RCC 7860 (cell line): ENCODE measurements at places on chromosomes 6 and 20.
A peak's percentile ranks its signal among the peaks of the same experiment; 100 is the strongest.

DNA sequence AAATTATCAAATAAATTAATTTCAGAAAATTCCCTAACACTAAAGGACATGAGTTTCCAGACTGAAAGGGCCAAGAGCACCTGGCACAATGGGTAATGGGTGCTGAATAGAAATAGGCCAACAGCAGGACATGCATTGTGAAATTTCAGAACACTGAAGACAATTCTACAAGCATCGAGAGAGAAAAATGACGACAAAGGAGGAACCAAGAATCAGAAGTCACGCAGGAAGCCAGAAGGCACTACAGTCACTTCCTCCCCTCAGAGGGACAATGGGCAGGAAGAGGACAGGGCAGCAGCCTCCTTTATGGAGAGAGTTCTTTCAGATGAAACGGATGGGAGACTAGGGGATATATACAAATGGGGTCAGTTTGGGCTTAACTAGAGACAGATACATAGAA, 29.6 kb downstream of the PCNA start:
- DNase-seq, result no peak

- no peak for DNase-seq
These were observed 27.2 kb upstream of the QKI start for GRCh38 chr6:163387317-163387716.

- no peak for DNase-seq
These were observed 91.7 kb downstream of the TBXT start for GRCh38 chr6:166075925-166076324.

DNA sequence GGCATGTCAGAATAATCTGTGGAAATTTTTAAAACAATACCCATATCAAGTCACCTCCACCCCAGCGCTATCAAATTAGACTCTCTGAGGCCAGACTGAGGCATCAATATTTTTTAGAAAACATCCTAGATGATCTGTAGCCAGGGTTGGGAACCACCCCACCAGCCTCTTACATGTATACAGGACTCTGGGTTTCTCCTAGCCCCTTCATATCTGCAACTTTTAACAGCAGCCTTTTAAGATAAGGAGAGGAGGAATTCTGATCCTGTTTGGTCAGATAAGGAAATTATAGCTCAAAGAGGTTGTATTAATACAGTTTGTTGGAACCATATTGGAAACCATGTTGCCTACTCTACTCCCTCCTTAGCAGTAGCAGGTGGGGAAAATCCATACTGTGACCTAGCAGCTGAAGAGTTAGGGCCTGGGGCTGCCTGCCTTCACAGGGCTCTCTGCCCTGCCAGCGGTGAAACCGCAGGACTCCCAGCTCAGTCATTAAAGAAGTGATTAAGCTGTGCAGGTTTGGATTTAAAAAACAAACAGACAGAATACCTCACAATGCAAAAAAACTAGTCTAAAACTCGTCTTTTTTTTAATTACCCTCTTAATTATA, 30.0 kb downstream of the BRPF3 start:
- no peak for DNase-seq

DNA sequence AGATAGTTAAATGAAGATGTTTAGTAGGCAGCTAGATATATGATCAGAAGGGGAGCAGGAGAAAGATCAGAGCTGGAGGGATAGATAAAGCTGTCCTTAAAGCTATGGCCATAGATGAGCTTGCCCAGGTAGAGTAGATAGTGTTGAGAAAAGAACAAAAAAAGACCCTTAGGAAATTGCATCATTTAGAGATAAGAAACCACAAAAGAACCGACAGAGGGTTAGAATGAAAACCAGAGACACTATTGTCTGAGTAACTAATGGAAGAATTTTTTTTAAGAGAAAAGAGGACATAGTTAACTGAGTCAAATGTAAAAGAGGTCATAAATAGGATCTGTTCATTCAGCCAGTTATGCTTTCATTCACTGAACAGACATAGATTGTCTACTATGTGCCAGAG, 101.8 kb downstream of the TNFAIP3 start:
- no peak for DNase-seq

- DNase-seq, result no peak
These were observed 216.4 kb downstream of the UNC5CL start for GRCh38 chr6:40822619-40823018.

DNA sequence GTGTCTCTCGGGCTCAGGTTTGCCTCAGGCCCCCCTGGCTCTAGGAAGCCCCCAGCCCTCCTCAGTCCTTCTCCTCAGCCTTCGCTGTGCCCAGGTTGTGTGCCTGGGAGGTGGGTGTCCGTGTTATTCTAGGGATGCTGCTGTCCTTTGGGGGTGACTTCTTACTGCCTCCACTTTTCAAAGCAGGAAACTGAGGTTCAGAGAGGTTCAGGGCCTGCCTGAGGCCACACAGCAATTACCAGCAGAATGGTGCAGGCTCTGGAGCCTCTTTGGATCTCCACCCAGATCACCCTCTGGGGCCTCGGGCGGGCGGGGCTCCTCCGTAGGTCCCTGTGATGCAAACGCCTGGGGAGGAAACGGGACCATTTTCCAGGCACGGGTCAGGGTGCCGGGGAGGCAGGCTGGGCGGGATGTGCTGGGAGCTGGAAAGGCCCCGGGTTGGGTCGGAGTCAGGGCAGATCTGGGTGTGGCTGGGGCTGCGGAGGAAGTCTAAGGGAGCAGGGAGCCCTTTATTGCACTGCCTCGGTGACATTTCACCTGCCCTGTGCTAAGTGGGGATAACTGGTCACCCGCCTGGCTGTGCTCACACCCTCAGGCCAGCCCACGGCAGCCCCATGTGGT, 23.2 kb downstream of the GATA5 start:
- DNase-seq, result no peak

GRCh38 chr20:12306107-12306506, 388.4 kb downstream of the BTBD3 start:
- no peak for DNase-seq

DNA sequence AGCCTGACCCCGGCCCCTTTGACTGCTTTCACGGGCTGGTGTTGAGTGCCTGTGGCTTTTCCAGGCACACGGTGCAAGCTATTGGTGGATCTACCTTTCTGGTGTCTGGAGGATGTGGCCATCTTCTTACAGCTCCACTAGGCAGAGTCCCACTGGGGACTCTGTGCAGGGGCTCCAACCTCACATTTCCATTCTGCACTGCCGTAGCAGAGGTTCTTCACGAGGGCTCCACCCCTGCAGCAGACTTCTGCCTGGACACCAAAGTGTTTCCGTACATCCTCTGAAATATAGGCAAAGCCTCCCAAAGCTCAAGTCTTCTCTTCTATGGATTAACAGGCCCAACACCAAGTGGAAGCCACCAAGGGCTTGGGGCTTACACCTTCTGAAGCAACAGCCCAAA, 691.5 kb upstream of the POU3F2 start:
- DNase-seq, result no peak

- DNase-seq, result no peak
These were observed 319.8 kb upstream of the PLCB4 start for GRCh38 chr20:8749101-8749500.

DNA sequence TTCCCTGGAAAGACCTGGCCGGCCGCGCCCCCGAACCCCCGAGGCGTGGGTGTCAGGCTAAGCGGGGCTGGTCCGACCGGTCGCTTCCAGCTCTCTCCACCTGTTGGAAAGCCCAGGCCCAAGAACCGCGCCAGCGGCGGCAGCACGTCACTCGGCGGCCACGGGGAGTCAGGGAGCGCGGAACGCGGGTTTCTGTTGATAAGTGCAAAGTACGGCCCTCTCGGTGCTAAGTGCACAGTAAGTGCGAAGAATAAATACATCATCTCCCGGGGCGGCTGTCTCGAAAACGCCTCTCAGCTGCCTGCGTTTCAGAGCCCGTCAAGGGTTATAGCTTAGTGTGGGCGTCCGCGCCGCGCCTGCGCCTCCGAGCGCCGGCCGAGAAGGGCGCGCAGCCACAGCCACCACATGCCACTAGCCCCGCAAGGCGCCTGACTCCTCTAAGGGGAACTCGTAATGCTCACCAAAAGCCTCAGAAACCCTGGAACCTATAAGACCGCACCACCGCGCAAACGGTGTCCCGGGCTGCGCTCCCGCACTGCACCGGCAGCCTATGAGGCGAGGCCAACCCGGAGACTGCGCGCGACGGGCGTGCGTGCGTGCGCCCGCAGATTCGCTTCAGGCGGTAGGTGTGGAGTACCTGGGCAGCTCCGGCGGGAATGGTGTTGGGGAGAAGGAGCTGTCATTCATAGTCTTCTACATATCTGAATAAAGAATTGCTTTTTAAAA, 9.2 kb upstream of the TBX18 start:
- DNase-seq, result no peak

DNA sequence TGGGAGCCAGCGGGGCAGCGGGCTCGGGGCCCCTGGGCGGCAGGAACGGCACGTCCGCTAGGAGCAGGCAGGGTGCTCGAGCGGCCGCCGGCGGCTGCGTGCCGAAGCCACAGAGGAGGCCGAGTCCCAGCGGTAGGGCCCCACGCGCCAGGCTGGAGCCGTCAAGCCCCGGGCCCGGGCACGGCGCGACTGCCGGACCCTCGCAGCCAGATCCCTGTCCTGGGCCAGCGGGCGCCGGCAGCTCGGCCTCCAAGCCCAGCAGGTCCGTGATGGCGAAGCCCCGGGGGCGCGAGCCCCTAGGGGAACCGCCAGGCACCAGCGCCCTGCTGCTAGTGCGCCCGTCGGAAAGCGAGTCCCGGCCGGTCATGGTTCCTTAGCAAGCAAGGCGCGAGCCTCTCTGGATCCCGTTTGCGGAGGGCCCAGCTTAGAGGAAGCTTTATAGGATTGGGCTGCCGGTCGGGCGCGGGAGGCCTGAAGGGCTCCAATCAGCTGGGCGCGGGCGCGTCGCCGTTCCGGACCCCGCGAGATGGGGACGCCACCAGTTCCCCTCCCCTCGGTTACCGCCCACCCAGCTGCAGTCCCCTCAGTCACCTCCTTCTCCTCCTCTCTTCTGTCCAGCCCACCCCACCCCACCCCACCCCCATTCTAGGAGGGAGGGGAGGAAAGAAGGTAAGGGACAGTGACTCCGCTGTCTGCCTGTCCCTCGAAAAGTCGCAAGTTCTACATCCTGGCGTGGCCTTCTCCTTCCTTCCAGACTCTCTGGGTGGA, at the start of gene VSX1:
Gene VSX1 (minus strand): TSS at position 412 of the 768 bp plus-strand sequence. CDS start 45 bp downstream, at position 367.
- no peak for DNase-seq

DNA sequence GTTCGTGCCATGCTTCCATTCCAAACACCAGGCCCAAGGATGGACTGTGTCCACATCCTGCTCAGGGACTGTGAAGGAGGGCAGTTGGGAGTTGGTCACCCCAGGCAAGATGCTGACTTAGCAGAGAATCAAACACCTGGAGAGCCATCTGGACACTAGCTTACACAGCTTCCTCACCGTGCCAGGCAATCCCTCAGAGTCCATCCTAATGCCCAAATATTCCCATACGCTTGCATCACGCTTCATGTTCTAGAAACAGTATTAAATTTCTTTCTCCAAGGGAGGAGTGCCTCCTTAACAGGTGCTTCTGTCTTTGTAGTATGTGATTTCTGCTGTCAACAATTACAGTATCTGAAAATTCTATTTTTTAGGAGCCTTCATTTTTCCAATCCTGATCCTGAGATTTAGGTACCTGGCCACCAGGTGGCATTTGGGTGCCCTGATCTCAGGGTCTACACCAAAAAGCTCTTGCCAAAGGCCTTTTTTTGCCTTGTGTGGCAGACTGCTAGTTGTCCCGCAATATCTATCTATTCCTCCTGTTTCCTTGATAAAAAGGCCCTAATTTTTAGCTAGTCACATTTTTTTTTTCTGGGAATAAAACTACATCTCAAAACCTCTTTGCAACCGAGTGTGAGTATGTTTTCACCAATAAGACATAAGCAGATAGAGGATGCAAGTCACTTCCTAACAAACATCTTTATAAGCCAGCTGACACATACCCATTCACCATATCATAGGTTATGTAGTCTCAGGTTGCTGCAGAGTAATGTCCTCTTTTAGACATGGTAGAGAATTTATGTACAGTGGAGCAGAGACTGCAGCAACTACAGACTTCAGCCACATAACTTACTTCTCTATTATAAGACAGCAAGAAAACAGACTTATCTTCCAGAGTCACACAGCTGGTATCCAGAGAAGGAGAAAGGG, 85.0 kb downstream of the PREP start:
- no peak for DNase-seq

- no peak for DNase-seq
These were observed 95.7 kb upstream of the BMP2 start for GRCh38 chr20:6671829-6672228.

DNA sequence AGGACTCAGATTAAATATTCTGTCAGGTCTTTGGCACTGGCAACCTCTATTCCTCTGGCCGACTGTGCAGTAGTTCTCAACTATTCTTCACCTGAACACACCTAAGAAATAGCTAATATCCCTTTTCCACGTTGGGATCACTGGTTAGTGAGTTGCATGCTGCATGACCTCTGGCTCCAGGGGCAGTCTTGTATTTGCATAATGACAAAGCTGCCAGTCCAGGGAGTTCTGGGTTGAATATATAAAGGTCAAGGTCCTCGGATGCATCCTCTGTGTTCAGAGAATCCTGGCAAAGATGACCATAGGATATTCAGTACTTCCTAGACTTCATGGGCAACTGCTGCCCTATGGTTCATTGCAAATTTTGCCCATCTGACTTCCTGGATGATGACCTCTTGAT, 131.2 kb downstream of the DNAH8 start:
- no peak for DNase-seq

DNA sequence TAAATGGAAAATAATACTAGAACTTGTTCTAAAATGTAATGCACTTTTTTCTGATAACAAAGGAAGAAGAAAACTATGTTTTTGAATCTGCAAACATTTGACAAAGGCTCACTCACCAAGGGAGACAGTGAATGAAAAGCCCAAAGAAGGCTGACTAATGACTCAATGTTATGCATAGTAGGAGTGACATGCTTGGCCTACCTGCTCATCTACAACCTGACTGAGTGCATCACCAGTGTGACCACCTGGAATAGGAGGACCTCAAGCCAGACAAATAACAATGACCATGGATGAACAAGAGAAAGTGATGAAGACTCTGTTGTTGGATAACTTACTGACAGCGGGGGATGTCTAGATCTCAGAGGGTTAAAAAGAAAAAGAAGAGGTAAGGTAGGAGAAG, 157.2 kb downstream of the SIM1 start:
- DNase-seq, result no peak

GRCh38 chr6:151352410-151353396, 38.7 kb downstream of the ZBTB2 start:
- no peak for DNase-seq

GRCh38 chr6:37554480-37554819, 54.8 kb upstream of the CCDC167 start:
- peak; percentile 80 for DNase-seq

GRCh38 chr6:34447910-34448309, 18.0 kb upstream of the PACSIN1 start:
- DNase-seq, result no peak

GRCh38 chr6:44655412-44656342, 268.2 kb downstream of the CDC5L start:
- DNase-seq, result peak; percentile 22

DNA sequence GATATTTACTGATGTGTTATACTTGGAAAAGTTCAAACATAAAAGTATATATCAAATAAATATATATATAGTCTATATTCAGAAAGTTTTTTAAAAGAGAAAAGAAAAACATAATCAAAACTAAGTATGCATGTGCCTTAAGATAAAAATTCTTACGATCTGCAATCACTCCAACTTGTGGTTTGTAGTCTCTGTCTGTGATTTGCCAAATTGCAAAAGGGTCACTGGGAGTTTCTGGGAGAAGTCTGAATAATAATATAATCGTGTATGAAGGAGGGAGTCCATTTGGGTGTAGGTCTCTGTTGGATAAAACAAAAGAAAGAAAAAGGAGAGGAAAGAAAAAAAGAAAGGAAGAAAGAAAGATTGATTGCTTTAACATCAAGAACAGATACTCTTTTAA, 92.4 kb downstream of the COL12A1 start:
- no peak for DNase-seq
